Amygdala (tissue), 56 donors: ENCODE measurements at places on chromosomes 4 and X.

DNA sequence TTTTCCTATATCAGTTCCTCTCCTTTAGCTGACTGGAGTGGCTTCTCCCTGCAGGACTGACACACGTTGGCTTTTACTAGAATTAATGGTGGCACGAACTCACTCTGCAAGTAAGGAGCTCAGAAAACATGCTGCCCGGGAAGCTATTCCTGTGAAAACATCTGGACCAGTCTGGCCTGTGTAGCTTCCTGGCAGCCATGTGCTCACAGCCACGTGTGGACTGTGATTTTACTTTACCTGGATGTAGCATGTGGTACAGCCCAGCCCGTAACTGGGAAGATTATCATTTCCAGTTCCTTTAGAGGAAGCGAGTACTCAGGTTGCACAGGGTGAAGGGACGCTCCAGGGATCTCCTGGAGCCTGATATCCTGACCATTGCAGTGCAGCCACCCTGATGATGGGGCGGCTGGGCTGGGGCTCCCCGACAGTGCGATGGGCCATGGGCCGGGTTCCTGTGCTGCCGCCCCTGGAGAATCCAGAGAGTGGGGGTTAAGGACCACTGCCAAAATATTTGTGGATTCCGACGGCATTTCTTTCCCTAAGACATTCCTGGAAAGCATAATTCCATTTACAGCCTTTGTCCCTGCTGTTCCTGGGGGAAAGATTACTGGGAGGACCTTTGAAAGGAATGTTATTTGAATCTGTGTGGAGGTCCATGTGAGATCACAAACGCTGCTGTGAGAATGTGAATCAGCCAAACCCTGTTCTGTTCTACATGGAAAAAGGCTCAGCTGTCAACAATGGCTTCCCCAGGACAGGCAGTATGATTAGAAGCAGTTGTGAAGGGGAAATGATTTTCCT, 35.0 kb downstream of the PROM1 start:
- DNase-seq, result no peak

GRCh38 chr4:39613093-39613656, 25.5 kb downstream of the SMIM14 start:
- no peak for DNase-seq

DNA sequence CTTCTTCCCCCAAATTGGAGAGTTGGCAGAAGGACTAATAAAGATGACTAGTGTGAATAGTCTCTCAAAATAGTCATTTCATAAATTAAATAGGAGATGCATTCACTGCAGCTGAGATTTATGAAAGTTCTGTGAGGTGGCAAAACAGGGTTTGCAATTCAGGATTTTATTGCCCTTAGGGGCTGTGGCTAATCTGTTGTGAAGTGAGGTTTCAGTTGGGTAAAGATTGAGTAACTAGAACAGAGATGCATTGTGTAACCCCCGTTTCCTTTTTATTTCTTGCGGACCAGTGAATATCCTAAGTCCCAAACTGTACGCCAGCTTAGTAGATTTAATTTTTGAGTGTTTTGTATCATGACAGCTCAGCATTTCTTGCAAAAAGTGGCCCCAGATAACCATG, 16.2 kb upstream of the SCRG1 start:
- DNase-seq, result no peak

DNA sequence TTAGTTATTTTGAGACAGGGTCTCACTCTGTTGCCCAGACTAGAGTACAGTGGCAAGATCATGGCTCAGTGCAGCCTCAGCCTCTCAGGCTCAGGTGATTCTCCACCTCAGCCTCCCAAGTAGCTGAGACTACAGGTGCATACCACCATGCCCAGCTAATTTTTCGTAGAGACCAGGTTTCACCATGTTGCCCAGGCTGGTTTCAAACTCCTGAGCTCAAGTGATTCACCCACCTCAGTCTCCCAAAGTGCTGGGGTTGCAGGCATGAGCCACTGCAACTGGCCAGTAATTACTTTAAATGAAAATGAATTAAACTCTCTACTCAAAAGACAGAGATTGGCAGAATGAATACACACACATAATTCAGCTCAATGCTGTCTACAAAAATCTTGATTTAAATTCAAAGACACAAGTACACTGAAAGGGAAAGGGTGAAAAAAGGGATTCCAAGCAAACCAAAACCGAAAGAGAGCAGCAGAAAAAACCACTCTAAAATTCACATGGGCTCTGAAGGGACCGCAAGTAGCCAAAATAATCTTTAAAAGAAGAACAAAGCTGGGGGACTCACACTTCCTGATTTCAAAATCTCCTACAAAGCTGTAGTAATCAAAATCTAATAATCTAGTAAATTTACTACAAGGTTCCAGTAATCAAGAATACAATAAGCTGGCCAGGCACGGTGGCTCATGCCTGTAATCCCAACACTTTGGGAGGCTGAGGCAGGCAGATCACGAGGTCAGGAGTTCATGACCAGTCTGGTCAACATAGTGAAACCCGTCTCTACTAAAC, 11.8 kb upstream of the SPON2 start:
- no peak for DNase-seq

GRCh38 chrX:110430293-110431076, 71.8 kb downstream of the RTL9 start:
- DNase-seq, result no peak

DNA sequence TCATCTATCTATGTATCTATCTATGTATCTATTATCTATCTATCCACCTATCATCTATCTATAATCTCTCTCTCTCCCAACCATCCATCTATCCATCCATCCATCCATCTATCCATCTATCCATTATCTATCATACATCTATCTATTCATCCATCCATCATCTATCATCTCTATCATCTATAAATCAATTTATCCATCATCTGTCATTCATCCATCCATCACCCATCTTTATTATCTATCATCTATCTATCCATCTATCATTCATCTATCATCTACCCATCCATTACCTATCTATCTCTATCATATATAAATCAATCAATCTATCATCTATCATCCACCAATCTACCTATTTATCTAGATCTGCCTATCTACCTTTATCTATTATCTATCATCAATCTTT, 69.4 kb upstream of the PPP2R3B start:
- DNase-seq, result no peak

GRCh38 chr4:152579107-152579764, 43.3 kb upstream of the FBXW7 start:
- no peak for DNase-seq

DNA sequence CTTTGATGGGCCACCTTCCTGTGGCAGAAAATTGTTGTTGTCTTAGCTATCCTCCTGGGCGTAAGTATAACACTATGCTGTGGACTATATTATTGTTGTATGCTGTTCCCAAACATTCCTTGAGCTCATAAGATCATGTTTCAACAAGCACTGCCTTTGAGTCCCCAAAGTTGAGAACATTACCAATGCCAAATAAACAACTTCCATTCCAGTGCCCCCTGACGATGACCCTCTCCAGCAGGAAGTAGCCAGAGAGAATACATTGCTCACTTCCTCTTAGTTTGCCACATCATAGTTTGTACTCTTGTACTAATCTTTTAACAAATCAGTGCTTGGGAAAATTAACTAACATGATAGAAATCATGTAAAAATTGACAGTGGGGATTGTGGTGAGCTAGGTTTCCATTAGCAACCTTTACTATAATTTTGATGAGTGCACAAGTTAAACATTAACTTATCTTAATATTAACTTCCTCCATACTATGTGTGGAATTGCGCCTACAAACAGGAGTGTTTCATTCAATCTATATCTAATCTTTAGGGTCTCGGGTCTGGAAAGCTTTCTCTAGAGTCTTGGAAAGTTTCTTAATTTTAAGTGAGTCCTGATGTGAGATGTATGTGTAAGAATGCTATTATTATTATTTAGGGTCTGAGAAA, 20.3 kb upstream of the DHX15 start:
- DNase-seq, result no peak

GRCh38 chr4:40190880-40191815, 5.7 kb upstream of the RHOH start:
- no peak for DNase-seq
